ENCODE measurements at places on chromosomes 11 and 22.

DNA sequence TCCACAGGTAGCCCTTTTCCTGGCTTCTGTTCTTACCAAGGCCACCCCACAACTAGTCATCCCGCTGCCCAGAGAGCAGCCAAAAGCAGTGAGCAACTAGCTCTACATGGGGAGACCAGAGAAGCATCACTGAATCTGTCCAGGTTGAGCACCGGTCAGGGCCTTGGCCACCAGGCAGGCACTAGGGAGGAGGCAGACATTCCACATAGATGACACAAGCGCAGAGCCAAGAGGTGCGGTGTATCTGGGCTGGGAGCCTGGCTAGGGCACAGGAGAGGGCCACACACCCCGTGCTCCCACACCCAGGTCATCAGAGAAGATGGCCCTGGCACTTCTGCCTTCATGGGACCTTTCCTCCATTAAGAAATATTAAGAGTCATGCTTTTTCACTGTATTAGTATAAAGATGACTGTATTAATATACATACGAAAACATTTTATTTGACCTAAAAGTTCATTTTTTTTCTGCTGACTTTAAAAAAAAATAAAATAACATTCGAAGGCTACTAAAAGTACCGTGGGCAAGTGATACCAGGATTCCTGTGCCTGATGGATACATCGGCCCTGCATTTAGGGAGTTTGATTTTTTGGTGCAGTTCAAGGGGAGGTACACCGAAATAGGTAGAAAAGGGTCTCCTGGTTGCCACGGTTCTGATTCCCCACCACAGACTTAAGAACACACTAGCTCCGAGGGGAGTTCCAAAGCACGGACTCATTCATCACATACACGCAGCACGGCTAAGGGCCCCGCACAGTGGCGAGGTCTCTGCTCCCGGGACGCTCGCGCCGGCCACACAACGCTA is 1.2 kb downstream of the DGCR2 start:
- peak; percentile 81 for DNase-seq

DNA sequence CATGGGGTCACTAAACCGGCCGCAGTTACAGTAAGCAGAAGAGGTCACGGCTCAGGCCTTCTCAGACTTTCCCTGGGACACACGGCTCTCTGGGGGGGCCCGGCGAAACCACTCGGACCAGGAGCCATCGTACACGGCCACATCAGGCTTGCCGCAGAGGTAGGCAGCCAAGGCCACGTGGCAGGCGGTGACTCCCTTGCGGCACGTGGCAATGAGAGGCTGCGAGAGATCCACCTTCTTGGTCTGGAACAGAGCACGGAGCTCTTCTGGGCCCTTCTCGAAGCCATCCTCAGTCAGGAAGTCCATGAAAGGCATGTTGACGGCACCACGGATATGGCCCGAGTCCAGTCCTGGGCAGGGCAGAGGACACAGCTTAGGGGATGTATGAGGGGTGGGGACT is 8.3 kb downstream of the TST start:
- no peak for DNase-seq

DNA sequence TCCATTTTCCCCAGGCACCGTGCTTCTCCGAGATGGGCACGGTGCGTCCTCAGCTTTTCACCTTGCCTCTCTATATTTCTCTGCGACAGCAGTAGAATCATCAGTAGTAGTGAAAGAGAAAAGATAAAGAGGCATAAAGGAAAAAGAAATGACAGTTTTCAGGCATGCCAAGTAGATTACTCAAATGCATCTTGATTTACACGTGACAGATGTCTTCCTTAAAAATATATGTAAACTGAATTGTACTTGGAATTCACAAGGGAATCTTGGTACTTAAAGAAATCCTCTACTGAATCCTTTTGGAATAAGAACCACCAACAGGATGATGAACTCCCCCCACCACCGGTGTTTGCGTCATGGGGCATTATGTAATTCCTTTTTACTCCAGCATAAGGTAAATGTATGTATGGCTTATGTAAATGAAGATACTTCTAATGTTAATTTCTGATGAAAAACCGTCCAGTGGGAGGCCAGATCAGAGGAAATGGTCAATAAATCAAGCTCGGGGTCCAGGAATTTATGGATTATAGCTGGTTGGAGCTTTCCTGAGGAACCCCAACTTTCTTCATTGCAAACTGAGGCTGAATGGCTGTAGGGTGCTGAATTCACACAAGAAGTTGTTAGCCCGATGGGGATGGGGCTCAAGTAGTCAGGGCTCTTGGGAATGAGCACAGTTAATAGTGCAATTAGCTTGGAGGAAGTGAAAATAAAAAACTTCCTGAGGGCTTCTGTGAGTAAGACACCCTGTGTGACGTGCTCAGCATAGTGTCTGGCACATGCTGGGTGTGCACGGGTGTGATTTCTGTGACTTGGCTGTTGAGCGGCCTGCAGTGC is 630.4 kb downstream of the OPCML start:
- no peak for DNase-seq

GRCh38 chr11:128595221-128595620 is 7.9 kb upstream of the ETS1 start:
- DNase-seq = no peak

DNA sequence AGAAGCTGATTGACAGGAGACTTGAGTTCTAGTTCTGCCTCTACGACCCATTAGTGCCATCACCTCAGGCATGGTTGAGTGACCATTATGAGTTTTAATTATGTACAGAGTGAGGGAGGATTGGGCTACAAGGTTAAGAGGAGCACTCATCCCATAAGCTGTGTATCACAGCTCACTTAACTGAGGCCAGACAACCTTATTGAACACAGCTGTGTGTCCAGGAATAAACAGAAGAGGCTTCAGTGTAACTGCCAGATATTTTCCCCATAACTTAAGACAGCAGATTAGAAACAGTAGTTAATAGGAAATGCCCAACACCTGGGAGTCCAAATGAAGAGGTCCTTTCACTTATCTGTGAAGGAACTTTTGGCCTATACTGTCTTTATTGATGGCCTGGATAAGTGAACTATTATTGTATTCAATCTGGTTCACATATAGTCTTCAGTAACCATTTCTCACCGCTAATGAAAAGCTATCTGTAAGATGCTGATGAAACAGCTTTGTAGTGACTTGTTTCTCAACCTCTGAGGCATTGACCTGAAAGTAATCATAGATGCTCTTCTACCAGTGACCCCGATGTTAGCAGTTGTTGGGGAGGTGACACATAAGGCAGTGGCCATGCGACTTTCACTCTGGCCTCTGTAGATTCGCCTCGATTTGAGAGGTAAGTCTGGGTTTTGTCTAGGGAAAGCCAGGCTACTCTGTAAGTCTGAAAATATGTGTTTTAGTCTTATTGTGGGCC is 41.7 kb downstream of the YAP1 start:
- no peak for DNase-seq

GRCh38 chr11:64741375-64742086 is 2.4 kb downstream of the RASGRP2 start:
- peak; percentile 73 for DNase-seq

DNA sequence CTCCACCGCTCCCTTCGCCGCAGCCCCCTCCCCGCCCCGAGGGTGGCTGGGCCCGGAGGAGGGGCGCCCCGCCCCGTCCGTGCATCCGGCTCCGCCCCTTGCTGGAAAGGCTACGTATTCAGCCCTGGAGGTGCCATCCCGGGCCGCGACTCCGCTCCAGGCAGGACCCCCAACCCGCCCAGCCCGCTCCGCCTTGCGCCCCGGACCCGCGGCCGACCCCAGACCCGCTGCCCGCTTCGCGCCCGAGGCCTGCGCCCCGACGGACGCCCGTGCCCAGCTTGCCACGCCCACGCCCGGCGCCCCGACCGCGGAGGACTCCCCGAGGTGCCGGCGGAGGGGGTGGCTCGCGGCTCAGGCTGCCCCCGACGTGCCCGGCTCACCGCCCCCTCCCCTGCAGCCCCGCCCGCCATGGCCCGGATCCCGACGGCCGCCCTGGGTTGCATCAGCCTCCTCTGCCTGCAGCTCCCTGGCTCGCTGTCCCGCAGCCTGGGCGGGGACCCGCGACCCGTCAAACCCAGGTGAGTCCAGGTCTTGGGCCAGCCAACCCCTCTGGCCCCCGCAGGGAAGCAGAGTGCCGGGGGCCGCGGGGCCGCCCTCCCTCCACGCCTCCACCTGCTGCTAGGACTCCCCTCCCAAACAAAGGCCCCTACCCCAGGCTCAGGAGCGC is at the start of gene ADM2:
TSS of gene ADM2 (plus strand) at position 104 of the 667 bp plus-strand sequence. CDS start at position 409, 305 bp downstream.
- peak; percentile 91 for DNase-seq

DNA sequence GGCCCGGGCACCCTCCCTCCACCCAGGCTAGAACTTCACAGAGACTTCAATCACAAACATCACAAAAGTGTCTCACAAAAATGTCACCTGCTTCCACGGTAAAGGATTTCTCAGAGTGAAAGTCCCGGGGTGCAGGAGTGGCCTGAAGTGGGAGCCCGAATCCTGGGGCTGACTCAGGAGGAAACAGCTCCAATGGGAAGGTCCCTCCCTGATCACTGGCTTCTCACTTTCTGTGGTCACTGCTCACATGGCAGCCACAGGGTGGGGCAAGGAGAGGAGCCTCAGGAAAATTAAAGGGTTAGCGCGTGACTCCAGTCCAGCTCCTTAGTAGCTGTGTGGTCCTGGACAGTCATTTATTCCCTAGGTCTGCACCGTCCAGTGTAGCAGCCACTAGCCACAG is 564.5 kb upstream of the B3GAT1 start:
- no peak for DNase-seq

Data from endodermal cell (in vitro differentiated cells).